ENCODE measurements at places on chromosomes 11 and 22.

DNA sequence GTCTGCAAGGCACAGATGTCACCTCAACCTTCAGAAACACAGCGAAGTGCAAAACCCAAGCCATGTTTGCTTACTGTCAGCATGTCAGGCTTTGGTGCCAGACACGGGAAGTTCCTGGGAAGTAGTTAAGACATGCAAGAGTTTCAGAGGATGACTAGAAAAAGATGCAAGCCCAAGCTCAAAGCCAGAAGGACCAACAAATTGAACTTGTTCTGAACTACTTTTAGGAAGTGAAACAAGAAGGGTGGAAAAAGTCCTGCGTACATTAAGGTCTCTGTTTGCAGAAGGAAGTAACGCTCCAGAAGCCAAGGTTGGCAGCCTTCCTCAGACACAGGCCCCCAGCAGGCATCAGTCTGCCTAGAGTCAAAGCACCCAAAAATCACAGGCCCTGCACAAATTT is 2.6 kb downstream of the AP1B1 start:
- peaks cover 20% of the 10 kb centered on the region for H3K36me3 ChIP-seq
- no peaks in the 10 kb centered on the region for H3K27me3 ChIP-seq
- H3K4me1 ChIP-seq: peaks cover 27% of the 10 kb centered on the region

DNA sequence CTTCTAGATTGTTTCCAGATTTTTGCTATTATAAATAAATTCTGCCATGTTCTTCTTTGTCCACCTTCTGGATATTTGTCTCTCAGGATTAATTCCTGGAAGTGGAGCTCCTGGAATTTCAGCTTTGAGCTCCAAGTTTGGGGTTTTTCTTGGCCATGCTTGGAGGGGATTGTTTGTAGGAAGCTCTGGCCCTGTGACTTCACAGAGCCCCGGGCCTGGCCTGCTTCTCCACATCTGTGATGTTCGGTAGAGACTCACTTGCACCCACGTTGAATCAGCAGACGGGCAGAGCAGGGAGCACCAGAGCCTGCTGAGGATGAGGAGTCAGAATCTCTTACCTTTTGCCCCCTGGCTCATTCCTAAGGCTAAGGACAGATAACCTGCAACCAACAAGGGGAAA is 35.7 kb downstream of the LRRC32 start:
- H3K4me3 ChIP-seq: no peak overlapping the region
- H3K27ac ChIP-seq: no peak overlapping the region
- no peaks in the 10 kb centered on the region for H3K36me3 ChIP-seq
- no peak for DNase-seq

DNA sequence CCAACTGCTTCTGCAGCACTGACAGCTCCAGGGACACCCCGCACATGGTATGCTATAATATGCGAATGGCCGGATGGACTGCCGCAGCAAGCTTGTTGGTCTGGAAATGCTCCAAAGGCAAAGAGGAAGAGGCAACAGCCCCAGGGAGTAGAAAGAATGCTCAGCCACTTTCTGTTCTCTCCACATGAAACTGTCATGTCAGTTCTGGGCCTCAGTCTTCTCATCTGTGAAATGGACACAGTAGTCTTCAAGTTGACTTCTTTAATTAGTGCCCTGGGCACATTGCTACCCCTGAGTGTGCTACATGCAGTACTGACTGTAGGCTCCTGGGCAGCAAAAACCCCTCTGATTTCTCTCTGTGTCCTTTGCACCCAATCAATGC is 19.9 kb downstream of the IL10RA start:
- peak overlapping the region; percentile 50 for H3K4me3 ChIP-seq
- peak overlapping the region; percentile 98 for H3K27ac ChIP-seq
- no peak for DNase-seq
- H3K27me3 ChIP-seq: no peaks in the 10 kb centered on the region

GRCh38 chr11:132064987-132065620 is 694.7 kb downstream of the NTM start:
- H3K27me3 ChIP-seq: no peaks in the 10 kb centered on the region
- DNase-seq: no peak
- H3K4me1 ChIP-seq: no peaks in the 10 kb centered on the region
- no peaks in the 10 kb centered on the region for H3K36me3 ChIP-seq

GRCh38 chr22:37059876-37060449 is 8.4 kb downstream of the KCTD17 start:
- H3K4me1 ChIP-seq: peaks cover 7% of the 10 kb centered on the region
- no peak for DNase-seq
- H3K4me3 ChIP-seq: no peak overlapping the region

- no peak for DNase-seq
- H3K4me1 ChIP-seq: peaks cover 4% of the 10 kb centered on the region
- H3K4me3 ChIP-seq: no peak overlapping the region
- no peaks in the 10 kb centered on the region for H3K27me3 ChIP-seq
These were observed 7.0 kb downstream of the SERHL2 start for GRCh38 chr22:42560781-42561180.

GRCh38 chr11:120186774-120187591 is 23.8 kb upstream of the OAF start:
- H3K36me3 ChIP-seq: no peaks in the 10 kb centered on the region
- peak; percentile 44 for DNase-seq
- H3K27ac ChIP-seq: no peak overlapping the region
- no peaks in the 10 kb centered on the region for H3K4me1 ChIP-seq
- peaks cover 12% of the 10 kb centered on the region for H3K27me3 ChIP-seq

DNA sequence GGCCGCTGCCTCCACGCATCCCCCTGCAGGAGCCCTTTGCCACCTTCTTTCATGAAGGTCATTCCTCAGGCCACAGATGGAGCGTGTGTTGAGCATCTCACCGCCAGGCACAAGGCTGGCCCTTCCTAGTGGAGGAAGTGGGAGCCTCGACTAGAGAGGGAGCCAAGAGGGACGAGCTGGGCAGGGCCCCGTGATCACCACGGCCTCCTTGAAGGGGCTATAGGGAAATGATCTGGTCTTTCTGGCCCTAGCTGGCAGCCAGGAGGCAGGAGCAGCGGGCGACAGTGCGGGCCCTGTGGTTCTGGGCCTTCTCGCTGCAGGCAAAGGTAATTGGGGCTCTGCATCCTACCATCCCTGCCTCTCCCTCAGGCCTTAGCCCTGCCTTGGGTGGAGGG is 49.1 kb downstream of the PISD start:
- peaks cover 35% of the 10 kb centered on the region for H3K36me3 ChIP-seq
- no peak overlapping the region for H3K4me3 ChIP-seq
- H3K27me3 ChIP-seq: no peaks in the 10 kb centered on the region
- DNase-seq: no peak
- H3K27ac ChIP-seq: no peak overlapping the region

- H3K36me3 ChIP-seq: no peaks in the 10 kb centered on the region
- no peak overlapping the region for H3K27ac ChIP-seq
- H3K4me3 ChIP-seq: no peak overlapping the region
- peaks cover 14% of the 10 kb centered on the region for H3K4me1 ChIP-seq
- H3K27me3 ChIP-seq: no peaks in the 10 kb centered on the region
- peak; percentile 76 for DNase-seq
These were observed 207.0 kb downstream of the TBC1D22A start for GRCh38 chr22:46969491-46969890.

DNA sequence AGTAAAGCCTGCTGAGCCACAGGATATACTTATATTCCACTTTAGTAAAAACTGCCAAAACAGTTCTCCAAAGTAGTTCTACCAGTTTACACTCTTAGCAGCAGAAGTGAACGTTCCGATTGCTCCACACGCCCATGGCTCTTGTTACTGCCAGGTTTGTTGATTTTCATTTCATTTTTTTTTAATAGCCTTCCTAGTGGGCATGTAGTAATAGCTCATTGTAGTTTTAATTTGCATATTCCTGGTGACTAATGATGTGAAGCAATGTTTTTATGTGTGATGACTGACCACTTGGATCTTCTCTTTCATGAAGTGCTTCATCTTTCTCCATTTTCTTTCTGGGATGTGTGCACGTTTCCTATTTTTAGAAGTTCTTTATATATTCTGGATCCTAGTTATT is 4.8 kb upstream of the C11orf97 start:
- H3K4me3 ChIP-seq: no peak overlapping the region
- peaks cover 6% of the 10 kb centered on the region for H3K4me1 ChIP-seq
- no peaks in the 10 kb centered on the region for H3K36me3 ChIP-seq
- H3K27ac ChIP-seq: no peak overlapping the region

DNA sequence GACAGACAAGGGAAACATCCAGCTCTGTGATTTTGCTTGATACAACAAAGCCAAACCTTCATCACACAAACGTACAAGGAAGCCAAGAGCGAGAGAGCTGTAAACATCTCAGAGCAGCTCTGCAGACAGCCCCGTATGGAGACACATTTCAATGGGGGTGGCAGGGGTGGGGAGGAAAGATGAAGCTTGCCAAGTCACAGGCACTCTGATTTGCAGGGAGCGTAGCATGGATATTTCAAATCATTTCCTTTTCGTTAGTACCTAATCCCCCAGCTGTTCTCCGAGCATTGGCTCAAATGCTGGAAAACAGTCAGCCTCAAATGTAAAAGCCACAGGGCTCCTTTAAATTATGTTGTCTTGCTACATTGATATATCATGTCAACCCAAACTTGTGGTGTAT is 458.9 kb upstream of the CADM1 start:
- no peaks in the 10 kb centered on the region for H3K27me3 ChIP-seq
- no peak for DNase-seq
- no peaks in the 10 kb centered on the region for H3K36me3 ChIP-seq

DNA sequence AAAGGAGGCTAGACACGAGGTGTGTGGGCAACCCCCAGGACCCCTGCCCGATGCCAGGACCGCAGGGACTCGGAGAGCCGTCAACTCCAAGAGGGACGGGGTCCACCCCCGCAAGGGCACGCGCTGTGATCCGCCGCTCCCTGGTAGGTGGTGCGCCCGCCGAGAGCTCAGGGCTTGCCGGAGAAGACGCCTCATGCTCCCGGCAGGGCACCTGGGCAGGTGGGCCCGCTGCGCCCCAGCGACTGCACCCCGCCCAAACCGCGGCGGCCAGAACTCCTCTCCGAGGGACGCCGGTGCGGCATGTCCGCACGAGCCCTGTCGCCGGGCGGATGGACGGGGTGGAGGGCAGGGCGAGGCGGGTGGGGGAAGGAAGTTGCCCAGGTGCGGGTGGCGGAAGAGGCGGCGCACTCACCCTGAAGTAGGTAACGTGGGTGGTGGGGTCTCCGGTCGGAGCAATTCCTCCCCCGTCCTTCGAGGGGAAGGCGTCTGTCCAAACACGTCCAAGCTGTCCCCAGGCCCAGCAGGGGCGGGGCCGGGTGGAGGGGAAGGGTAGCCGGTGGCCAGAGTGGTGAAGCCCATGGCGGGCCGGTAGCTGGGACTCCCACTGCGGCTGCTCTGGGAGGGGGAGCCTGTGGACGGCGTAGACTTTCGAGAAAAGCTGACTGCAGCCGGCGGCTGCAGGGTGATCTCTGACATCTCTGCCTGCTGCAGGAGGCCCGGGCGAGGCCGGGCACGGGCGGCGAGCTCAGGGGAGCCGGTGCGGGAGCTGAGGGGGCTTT is 37.2 kb downstream of the IGSF9B start:
- peaks cover 44% of the 10 kb centered on the region for H3K36me3 ChIP-seq
- no peak overlapping the region for H3K27ac ChIP-seq
- peaks cover 3% of the 10 kb centered on the region for H3K4me1 ChIP-seq
- no peak for DNase-seq
- H3K4me3 ChIP-seq: no peak overlapping the region

- H3K4me3 ChIP-seq: peak overlapping the region; percentile 97
- H3K27me3 ChIP-seq: no peaks in the 10 kb centered on the region
- DNase-seq: peak; percentile 71
- H3K27ac ChIP-seq: peak overlapping the region; percentile 87
These were observed 3.5 kb downstream of the OSM start for GRCh38 chr22:30262917-30263741.

- peaks cover 17% of the 10 kb centered on the region for H3K27me3 ChIP-seq
- no peak for DNase-seq
- no peak overlapping the region for H3K27ac ChIP-seq
- peaks cover 8% of the 10 kb centered on the region for H3K4me1 ChIP-seq
- no peaks in the 10 kb centered on the region for H3K36me3 ChIP-seq
These were observed 23.5 kb upstream of the CPT1A start for GRCh38 chr11:68865241-68865640.

- no peaks in the 10 kb centered on the region for H3K36me3 ChIP-seq
- H3K4me3 ChIP-seq: no peak overlapping the region
- no peaks in the 10 kb centered on the region for H3K4me1 ChIP-seq
- no peak for DNase-seq
- no peak overlapping the region for H3K27ac ChIP-seq
- no peaks in the 10 kb centered on the region for H3K27me3 ChIP-seq
These were observed 504.6 kb upstream of the B3GAT1 start for GRCh38 chr11:134916421-134917213.

- H3K27ac ChIP-seq: no peak overlapping the region
- H3K27me3 ChIP-seq: no peaks in the 10 kb centered on the region
- H3K4me1 ChIP-seq: peaks cover 2% of the 10 kb centered on the region
- peaks cover 23% of the 10 kb centered on the region for H3K36me3 ChIP-seq
These were observed 138.4 kb downstream of the CRYBB2 start for GRCh38 chr22:25357606-25358420.

DNA sequence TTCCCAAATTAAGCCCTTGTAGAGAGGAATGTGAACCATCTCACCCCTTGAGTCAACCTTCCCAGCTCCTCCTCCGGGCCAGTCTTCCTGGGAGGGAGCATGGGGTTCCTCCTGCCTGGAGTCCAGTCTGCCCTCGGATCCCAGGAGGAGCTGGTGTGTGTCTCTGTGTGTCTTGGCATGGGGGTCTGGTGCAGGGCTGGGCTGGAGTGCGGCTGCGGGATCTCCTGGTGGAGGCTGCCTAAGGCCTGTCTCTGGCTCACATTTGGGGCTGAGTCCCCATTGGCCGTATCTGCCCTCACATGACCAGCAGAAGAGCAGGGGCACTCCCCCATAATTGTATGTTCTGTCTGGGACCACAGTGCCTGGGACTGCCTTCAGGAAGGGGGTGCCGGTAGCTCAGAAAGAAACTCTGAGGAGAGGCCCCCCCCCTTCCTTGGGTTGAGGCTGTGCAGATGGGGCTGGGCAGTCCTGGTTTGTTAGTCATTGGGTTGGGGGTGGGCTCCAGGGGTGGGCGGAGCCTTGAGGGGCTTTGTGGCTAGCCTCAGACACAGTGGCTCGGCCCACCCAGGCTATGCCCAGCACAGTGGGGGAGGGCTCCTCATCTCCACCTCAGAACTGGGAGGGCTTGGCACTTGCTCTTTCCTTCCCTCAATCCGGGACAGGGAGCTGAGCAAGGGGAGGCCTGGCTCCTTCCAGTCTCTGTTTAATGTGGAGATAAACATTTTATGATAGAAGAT is 2.9 kb downstream of the C1QTNF5 start:
- H3K27ac ChIP-seq: no peak overlapping the region
- peaks cover 34% of the 10 kb centered on the region for H3K4me1 ChIP-seq
- no peak for DNase-seq
- no peak overlapping the region for H3K4me3 ChIP-seq
- peaks cover 16% of the 10 kb centered on the region for H3K36me3 ChIP-seq

GRCh38 chr11:93614173-93614722 is 47.2 kb upstream of the CEP295 start:
- no peaks in the 10 kb centered on the region for H3K36me3 ChIP-seq
- peaks cover 2% of the 10 kb centered on the region for H3K27me3 ChIP-seq
- H3K4me3 ChIP-seq: no peak overlapping the region
- H3K27ac ChIP-seq: no peak overlapping the region
- peak; percentile 11 for DNase-seq

DNA sequence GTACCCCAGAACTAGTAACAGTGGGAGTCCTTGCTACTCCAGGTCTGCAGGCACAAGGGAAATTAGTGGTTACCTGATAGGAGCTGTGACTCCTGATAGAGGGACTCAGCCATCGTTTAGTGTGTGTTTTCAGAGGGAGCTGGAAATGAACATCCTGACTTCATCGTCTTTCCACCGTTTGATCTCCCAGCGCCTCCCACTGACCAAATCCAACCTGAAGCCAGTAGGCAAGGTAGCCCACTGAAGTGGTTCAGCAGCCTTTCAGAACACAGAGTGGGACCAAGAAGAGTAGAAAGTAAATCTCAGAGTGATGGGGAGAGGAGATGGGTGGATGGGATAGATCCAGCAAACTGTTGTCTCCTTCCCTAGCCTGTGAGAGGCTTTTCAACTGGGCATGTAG is 385.9 kb downstream of the INSC start:
- H3K4me3 ChIP-seq: no peak overlapping the region
- peaks cover 4% of the 10 kb centered on the region for H3K4me1 ChIP-seq
- no peaks in the 10 kb centered on the region for H3K27me3 ChIP-seq
- H3K27ac ChIP-seq: no peak overlapping the region
- DNase-seq: no peak
